Esophagus muscularis mucosa (tissue), 4 donors: ENCODE measurements at places on chromosomes 13 and 19. TPM values are rescaled to one million over a fixed set of nuclear protein-coding genes. Genes with fewer than 3 reads are reported as not detected.

- H3K27me3 ChIP-seq = no peaks in the 10 kb centered on the region
- H3K27ac ChIP-seq = no peak overlapping the region
- DNase-seq = no peak
- peaks cover 38% of the 10 kb centered on the region for H3K36me3 ChIP-seq
- peaks cover 61% of the 10 kb centered on the region for H3K4me1 ChIP-seq
Measured at GRCh38 chr13:77013853-77014542, 13.0 kb downstream of the FBXL3 start.

DNA sequence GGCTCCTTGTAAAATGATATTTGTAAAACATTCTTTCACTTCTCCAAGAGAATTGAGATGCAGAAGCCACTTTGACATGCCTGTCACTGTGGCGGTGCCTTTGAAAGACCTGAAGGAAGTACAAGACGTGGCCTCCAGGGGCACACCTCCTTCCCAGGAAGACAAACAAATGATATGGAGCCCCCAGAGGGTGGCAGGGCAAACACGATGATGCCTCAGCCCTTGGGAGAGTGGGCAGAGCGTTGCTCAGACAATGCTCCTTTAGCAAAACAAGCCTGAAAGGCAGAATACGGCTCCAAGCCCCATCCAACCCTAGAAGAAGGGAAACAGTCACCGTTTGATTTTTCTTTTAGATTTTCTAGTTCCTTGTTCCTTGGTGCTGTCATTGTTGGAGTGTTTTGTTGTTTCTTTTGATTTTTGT lies 9.2 kb upstream of the ATP12A start:
- no peak overlapping the region for H3K27ac ChIP-seq
- no peaks in the 10 kb centered on the region for H3K27me3 ChIP-seq
- H3K4me3 ChIP-seq = no peak overlapping the region
- DNase-seq = no peak

DNA sequence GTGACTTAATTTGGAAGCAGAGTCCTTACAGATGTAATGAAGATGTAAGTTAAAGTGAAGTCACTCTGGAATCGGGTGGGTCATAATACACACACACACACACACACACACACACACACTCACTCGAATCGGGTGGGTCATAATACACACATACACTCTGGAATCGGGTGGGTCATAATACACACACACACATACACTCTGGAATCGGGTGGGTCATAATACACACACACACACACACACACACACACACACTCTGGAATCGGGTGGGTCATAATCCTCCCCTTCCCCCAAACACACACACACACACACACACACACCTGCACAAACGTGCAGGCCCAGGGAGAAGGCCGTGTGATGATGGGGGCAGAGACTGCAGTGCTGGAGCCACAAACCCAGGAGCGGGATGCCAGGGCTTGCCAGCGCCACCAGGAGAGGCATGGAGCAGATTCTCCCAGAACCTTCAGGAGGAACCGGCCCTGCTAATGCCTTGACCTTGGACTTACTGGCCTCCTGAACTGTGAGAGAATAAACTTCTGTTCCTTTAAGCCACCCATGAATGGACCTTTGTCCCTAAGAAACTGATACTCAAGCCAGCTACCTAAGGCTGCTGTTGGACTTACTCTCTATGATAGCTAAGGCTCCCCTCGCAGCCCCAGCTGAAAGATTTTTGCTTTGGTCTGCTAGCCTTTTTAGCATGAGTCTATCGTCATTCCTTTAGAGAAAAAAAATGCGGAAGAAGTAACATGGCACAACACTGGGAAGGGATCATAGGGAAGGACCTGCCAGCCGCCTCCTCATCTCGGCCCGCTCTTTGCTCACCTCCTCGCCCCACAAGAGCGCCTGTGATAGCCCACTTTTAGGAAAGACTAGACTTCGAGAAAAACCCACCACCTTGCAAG lies 136.2 kb upstream of the RNF113B start:
- DNase-seq = no peak
- H3K4me1 ChIP-seq = peaks cover 2% of the 10 kb centered on the region
- no peaks in the 10 kb centered on the region for H3K27me3 ChIP-seq
- no peak overlapping the region for H3K4me3 ChIP-seq
- H3K27ac ChIP-seq = no peak overlapping the region

The NPHS1 gene
- not detected for total RNA-seq

The PEG3 gene
- total RNA-seq = 13.7 TPM

The COX7A1 gene
- total RNA-seq = 65.8 TPM

- H3K4me3 ChIP-seq = no peak overlapping the region
- H3K27me3 ChIP-seq = no peaks in the 10 kb centered on the region
- no peak for DNase-seq
- no peaks in the 10 kb centered on the region for H3K36me3 ChIP-seq
- H3K27ac ChIP-seq = no peak overlapping the region
- peaks cover 21% of the 10 kb centered on the region for H3K4me1 ChIP-seq
Measured at GRCh38 chr13:48590141-48590901, 57.4 kb upstream of the RCBTB2 start.

The TMIGD2 gene
- not detected for total RNA-seq

DNA sequence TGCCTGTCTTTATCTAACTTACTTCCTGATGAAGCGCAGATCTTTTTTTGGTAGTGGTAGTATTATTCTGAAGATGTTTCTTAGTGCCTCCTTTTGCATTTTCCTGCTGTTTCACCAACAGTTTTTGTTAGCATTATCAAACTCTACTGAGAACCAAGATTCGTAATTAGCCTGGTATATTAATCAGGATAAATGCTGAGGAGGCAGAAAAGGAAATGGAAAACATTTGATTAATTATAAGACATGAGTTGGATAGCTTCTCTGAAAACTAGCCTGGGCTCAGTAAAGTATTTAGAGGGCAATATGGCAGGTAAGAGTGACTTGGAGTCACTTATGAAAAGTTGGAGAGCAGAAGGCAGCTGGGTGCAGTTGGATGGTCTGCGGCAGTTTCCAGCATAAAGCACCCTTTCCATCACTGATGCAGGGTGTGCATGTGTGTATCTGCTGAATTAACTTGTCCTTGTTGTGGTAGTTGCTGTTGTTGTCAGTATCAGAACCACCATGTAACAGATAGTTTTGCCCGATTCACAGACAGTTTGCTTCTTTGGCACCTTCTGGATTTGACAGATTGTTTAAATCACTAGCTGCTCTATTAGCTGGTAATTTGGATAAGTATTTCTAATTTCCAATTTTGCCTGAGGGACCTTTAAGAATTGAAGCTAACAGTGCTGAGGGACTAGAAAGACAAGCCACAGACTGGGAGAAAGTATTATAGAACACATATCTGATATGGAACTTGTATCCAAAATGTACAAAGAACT lies 6.9 kb upstream of the TNFRSF19 start:
- H3K27me3 ChIP-seq = no peaks in the 10 kb centered on the region
- no peak for DNase-seq
- no peak overlapping the region for H3K4me3 ChIP-seq
- H3K36me3 ChIP-seq = no peaks in the 10 kb centered on the region

DNA sequence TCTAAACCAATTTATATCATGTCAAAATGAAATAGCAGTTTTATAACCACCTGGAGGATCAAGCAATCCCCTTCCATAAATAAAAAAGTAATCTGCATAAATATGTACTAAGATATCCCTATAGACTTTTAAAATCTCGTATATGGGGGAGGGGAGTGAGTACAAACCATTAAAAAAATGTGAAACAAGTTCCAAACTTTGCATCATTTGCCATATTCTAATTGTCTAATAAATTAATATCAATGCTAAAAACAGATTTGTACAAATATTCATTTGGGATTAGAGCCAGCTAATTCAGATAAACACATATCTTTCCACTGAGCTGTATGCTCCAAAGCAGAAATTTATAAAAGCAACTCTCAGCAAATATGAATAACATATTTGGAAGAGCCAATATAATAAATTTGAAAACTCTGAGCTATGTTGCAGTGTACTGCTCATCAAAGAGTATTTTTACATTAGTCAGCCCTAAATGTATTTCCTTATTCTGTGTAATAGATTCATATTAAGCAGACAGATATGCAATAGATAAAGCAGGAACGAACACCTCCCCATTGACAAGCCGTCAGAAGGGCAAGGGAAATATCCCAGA lies 970.2 kb downstream of the EFNB2 start:
- H3K27ac ChIP-seq = no peak overlapping the region
- DNase-seq = no peak

GRCh38 chr19:19530423-19530804 lies 1.7 kb downstream of the YJEFN3 start:
- DNase-seq = no peak
- H3K27ac ChIP-seq = no peak overlapping the region
- peaks cover 45% of the 10 kb centered on the region for H3K4me1 ChIP-seq

- H3K27ac ChIP-seq = no peak overlapping the region
- no peaks in the 10 kb centered on the region for H3K36me3 ChIP-seq
- no peak for DNase-seq
- H3K4me1 ChIP-seq = peaks cover 17% of the 10 kb centered on the region
- H3K27me3 ChIP-seq = peaks cover 51% of the 10 kb centered on the region
Measured at GRCh38 chr13:24683838-24684599, 3.8 kb downstream of the ATP12A start.

- H3K36me3 ChIP-seq = no peaks in the 10 kb centered on the region
- H3K4me1 ChIP-seq = peaks cover 18% of the 10 kb centered on the region
- H3K27me3 ChIP-seq = no peaks in the 10 kb centered on the region
- no peak overlapping the region for H3K4me3 ChIP-seq
- no peak for DNase-seq
Measured at GRCh38 chr13:77836423-77836822, 82.2 kb downstream of the EDNRB start.

The CYP4F2 gene
- total RNA-seq = not detected

DNA sequence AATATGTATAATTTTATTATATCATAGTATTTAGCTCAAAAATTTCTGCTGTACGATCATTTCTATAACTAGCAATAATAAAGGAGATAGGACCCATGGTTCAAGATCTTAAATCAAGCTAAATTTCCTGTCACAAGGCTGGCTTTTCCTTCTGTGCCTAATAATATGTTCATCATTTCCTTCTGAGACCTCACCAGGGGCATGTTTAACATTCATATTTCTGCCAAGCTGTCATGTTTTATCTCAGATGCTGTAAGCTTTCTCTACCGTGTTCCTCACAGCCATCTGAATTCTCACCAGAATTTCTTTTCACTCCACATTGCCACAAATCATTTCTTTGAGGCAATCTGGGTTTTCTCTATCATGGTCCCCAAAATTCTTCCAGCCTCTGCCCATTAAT lies 482.3 kb upstream of the SGCG start:
- no peak for DNase-seq
- no peak overlapping the region for H3K27ac ChIP-seq
- H3K4me1 ChIP-seq = no peaks in the 10 kb centered on the region
- no peak overlapping the region for H3K4me3 ChIP-seq

DNA sequence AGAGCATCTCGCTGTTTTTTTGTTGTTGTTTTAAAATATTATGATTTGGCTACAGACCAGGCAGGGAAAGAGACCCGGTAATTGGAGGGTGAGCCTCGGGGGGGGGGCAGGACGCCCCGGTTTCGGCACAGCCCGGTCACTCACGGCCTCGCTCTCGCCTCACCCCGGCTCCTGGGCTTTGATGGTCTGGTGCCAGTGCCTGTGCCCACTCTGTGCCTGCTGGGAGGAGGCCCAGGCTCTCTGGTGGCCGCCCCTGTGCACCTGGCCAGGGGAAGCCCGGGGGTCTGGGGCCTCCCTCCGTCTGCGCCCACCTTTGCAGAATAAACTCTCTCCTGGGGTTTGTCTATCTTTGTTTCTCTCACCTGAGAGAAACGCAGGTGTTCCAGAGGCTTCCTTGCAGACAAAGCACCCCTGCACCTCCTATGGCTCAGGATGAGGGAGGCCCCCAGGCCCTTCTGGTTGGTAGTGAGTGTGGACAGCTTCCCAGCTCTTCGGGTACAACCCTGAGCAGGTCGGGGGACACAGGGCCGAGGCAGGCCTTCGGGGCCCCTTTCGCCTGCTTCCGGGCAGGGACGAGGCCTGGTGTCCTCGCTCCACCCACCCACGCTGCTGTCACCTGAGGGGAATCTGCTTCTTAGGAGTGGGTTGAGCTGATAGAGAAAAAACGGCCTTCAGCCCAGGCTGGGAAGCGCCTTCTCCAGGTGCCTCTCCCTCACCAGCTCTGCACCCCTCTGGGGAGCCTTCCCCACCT lies 183.3 kb downstream of the KDM4B start:
- DNase-seq = no peak
- H3K4me3 ChIP-seq = no peak overlapping the region
- peaks cover 31% of the 10 kb centered on the region for H3K36me3 ChIP-seq

The PINLYP gene
- total RNA-seq = 5.9 TPM

- H3K27me3 ChIP-seq = peaks cover 32% of the 10 kb centered on the region
- no peaks in the 10 kb centered on the region for H3K36me3 ChIP-seq
- no peak for DNase-seq
- H3K27ac ChIP-seq = no peak overlapping the region
- H3K4me3 ChIP-seq = no peak overlapping the region
Measured at GRCh38 chr19:38370299-38370698, 4.1 kb upstream of the PSMD8 start.

DNA sequence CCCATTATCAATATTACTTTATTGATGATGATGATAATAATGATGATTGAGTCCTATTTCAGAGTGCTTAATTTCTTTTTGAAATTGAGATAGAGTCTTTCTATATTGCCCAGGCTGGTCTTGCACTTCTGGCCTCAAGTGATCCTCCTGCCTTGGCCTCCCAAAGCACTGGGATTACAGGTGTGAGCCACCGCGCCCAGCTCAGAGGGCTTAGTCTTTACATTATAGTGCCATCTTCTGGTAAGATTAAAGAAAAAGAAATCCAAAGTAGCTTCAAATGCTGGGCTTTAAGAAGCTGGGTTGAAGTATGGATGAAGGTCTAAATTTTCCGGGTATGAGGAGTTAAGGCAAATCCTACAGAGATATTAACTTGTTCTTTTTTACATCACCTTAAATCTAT lies 3.4 kb upstream of the ZNF333 start:
- no peaks in the 10 kb centered on the region for H3K27me3 ChIP-seq
- no peak overlapping the region for H3K4me3 ChIP-seq
- no peak overlapping the region for H3K27ac ChIP-seq
- H3K4me1 ChIP-seq = peaks cover 7% of the 10 kb centered on the region
- no peak for DNase-seq

The SIGLEC9 gene
- 2.0 TPM for total RNA-seq

GRCh38 chr13:96119921-96120320 lies 30.0 kb downstream of the HS6ST3 start:
- H3K36me3 ChIP-seq = no peaks in the 10 kb centered on the region
- no peak overlapping the region for H3K4me3 ChIP-seq
- H3K4me1 ChIP-seq = no peaks in the 10 kb centered on the region
- DNase-seq = no peak
- no peak overlapping the region for H3K27ac ChIP-seq

The NEK5 gene
- 0.34 TPM for total RNA-seq

GRCh38 chr13:46278474-46278873 lies 66.7 kb downstream of the LRRC63 start:
- no peak overlapping the region for H3K4me3 ChIP-seq
- no peaks in the 10 kb centered on the region for H3K27me3 ChIP-seq
- DNase-seq = no peak
- H3K4me1 ChIP-seq = no peaks in the 10 kb centered on the region

The CCDC70 gene
- not detected for total RNA-seq

The ZNF776 gene
- 11.2 TPM for total RNA-seq

The ZNF581 gene
- total RNA-seq = 20.3 TPM

GRCh38 chr13:71028884-71029283 lies 838.1 kb downstream of the DACH1 start:
- no peak for DNase-seq
- no peak overlapping the region for H3K27ac ChIP-seq
- H3K4me1 ChIP-seq = no peaks in the 10 kb centered on the region
- no peaks in the 10 kb centered on the region for H3K36me3 ChIP-seq
